ENCODE measurements at places on chromosomes 12 and 14. TPM values are rescaled to one million over a fixed set of nuclear protein-coding genes. Genes with fewer than 3 reads are reported as not detected.

- DNase-seq, result no peak
These were observed 13.1 kb downstream of the PGAM5 start for GRCh38 chr12:132723764-132724140.

- DNase-seq, result no peak
These were observed 106.1 kb upstream of the ANO4 start for GRCh38 chr12:100688451-100688864.

Gene SAMD15
- total RNA-seq, result 0.56 TPM

Gene SLC25A21
- total RNA-seq, result not detected

- DNase-seq, result peak; percentile 78
These were observed 38.0 kb downstream of the PTGER2 start for GRCh38 chr14:52352061-52352491.

Gene TDP1
- 97.2 TPM for total RNA-seq

Gene PIK3C2G
- not detected for total RNA-seq

GRCh38 chr14:31244626-31245025 is 37.0 kb upstream of the HECTD1 start:
- no peak for DNase-seq

- no peak for DNase-seq
These were observed 61.5 kb downstream of the DHRS2 start for GRCh38 chr14:23697680-23698079.

Gene POTEG
- not detected for total RNA-seq

DNA sequence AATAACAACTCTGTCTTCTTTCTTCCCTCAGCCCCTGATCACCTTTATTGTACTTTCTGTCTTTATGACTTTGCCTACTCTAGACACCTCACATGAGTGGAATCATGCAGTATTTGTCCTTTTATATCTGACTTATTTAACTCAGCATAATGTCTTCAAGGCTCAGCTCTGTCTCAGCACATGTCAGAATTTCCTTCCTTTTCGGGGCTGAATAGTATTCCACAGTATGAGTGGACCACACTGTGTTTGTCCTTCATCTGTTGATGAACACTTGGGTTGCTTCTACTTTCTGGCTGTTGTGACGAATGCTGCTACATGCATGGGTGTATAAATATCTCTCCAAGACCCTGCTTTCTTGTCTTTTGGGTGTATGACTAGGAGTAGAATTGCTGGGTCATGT is 117.6 kb downstream of the KIF26A start:
- no peak for DNase-seq

DNA sequence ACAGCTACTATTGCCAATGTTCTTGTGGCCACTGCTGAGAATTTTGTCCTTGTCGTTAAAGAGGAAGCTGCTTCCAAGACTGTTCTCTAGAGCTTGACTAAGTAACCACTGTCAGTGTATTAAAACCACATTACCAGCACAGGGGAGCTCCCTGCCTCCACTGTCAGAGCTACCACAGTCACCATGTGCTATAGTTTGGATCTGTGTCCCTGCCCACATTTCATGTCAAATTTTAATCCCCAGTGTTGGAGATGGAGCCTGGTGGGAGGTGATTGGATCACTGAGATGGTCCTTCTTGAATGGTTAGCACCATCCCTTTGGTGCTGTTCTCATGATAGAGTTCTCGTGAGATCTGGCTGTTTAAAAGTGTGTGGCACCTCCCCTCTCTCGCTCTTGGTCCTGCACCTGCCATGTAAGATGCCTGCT is 23.2 kb upstream of the RAP1B start:
- DNase-seq, result peak; percentile 79

GRCh38 chr12:128840862-128841468 is 12.3 kb upstream of the GLT1D1 start:
- DNase-seq, result no peak

DNA sequence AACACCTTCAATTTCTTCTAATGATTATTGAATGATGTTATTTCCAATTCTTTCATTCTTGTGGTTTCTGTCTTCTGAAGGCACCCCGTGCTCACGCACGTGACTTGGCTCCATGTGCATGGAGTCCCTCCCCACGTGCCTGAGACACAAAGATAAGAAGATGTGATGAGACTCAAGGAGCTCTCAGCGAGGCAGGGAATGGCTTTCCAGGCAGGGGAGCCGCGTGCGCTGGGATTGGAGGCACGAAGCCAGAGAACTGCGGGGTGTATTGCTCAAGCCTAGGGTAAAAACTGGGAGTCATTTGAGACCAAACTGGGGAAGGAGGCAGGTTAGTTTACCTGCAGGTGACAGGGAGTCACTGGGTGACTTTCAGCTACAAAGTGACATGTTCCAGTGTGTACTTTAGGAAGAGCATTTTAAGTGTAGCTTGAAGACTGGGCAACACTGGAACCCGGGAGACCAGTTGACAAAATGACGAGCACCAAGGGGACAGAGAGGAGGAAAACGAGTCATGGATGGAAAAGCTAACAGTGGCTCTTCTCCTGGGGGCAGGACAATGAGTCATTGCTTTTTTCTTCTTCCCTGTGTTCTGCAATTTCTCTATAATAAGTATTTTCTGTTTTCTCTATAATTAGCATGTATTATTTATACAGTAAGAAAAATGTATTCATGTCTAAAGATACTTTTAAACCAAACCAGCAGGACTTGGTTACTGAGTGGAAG is 311.7 kb upstream of the FKBP4 start:
- no peak for DNase-seq

DNA sequence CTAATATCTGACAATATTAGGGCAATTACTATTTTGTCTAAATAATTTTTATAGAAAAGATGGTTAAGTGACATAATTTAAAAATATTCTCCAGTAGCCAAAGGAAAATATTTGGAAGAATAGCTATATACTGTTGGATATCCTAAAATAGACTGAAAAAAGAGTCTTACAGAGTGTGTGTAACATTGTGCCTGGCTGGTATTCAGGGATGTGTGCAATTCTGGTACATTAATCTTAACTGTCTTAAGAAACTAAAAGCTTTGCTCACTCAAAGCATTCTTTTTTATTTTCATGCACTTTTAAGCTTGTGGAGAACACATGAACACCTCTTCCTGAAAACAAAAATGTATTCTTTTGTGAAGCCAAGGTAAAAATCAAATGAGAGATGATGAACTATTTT is 10.1 kb upstream of the NR2C1 start:
- DNase-seq, result no peak

- no peak for DNase-seq
These were observed 49.1 kb upstream of the ARID2 start for GRCh38 chr12:45680362-45680761.

DNA sequence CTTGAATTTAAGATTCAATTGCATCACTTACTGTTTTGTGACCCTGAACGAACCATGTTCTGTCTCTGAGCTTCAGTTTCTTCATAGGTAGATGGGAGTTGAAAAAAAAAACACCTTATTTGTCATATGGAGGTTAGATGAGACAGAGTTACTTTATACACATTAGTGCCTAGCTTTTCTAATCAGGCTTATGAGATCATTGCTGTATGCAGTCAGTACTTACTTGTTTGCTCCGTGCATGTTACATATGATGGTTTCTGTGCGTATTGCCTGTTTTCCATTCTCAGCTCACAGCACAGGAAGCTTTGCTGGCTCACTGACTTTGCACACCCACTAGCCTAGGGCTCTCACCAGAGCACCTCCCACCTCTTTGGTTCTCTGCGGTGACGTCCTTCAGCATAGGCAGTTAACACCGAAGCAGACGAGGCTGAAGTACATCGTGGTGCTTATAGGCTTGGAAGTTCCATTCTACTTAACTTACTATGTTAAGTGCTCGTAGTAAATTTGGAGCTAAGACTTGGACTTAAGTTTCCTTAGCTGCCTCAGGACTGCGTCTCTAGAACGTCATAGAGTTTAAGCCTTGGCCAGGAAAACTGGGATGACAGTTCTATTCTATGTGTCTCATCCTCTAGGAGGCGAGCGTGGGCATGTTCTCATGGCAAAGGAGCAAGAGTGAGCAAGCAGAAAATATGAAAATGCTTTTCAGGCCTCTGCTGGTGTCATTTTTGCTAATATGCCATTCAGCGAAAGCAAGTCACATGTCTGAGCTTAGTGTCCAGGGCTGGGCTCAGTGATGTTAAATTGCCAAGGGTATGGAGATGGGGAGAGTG is 57.3 kb downstream of the NRXN3 start:
- DNase-seq, result no peak

Gene KRT83
- total RNA-seq, result not detected

- no peak for DNase-seq
These were observed 22.3 kb downstream of the MNAT1 start for GRCh38 chr14:60756847-60757246.

DNA sequence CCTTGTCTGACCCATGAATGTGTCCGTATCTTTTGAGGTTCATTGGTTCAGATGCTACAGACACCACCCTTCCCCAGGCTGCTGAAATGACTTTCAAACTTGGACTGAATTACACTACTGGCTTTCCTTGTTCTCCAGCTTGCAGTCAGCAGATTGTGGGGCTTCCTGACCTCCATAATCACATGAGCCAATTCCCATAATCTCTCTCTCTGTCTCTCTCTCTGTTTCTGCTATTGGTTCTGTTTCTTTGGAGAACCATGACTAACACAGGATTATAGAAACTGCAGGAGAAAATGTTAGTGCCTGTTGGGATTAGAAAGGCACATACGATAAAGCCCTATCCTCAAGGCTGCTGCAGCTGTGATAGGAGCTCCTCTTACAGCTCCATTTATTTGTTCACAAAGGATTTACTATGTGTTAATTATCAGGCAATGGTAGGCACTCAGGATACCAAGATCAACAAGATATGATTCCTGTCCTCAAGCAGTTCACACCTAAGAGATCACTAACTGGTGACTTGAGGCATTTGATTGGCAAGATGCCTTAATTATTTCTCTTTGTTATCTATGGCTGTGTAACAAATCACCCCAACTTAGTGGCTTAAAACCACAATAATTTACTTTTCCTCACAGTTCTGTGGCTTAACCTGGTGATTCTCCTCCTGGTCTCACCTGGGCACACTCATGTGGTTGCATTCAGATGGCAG is 10.2 kb upstream of the NYNRIN start:
- no peak for DNase-seq

Gene GNS
- 16.4 TPM for total RNA-seq

DNA sequence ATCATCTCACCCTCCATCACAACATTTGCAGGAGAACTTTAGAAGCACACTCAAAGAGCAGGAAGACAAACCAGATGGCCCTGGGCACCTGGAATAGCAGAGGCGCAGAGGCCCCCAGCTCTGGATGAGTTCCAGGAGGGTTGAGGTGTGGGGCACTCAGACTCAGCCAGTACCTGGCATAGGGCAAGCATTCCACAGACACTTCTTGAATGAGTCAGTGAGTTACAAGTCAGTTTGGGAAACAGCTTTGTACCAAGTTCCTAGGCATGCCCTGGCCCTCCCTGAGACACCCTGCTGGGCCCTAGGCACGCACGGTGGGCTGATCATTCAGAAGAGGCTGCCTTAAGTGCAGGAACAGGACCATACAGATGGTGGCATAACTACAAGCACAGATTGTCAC is 54.3 kb downstream of the MAP3K9 start:
- no peak for DNase-seq

- no peak for DNase-seq
These were observed 1.9 kb downstream of the LRRK2 start for GRCh38 chr12:40226705-40227104.

DNA sequence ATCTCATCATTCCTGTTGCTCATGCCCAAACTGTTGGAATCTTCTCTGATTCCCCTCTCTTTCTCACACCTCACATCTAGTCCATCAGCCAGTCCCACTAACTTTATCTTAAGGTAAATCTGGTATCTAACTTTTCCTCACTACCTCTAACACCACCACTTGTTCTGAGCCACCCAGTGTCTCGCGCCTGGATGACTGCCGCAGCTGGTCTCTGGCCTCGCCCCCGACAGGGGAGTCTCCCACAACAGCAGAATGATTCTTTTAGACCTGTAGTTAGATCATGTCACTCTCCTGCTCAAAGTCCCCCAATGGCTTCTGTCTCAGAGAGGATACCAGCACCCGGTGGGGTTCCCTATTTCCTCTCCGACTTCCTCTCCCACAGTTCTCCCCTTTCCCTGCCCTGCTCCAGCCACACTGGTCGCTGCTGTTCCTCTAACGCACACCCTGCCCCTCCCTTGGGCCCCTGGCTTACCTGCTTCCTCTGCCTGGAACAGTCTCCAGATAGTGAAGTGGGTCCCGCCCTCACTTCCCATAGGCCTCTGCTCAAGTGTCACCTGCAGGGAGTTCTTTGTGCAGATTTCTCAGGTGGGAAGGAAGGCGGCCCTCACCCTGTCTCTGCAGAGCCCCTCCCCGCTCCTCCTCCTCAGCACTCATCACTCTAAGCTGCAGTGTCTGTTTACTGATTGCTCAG is 338.5 kb upstream of the FKBP4 start:
- DNase-seq, result no peak

Gene VRTN
- total RNA-seq, result not detected

GRCh38 chr14:33567023-33567728 is 383.7 kb downstream of the EGLN3 start:
- DNase-seq, result no peak

Gene FGF6
- not detected for total RNA-seq

DNA sequence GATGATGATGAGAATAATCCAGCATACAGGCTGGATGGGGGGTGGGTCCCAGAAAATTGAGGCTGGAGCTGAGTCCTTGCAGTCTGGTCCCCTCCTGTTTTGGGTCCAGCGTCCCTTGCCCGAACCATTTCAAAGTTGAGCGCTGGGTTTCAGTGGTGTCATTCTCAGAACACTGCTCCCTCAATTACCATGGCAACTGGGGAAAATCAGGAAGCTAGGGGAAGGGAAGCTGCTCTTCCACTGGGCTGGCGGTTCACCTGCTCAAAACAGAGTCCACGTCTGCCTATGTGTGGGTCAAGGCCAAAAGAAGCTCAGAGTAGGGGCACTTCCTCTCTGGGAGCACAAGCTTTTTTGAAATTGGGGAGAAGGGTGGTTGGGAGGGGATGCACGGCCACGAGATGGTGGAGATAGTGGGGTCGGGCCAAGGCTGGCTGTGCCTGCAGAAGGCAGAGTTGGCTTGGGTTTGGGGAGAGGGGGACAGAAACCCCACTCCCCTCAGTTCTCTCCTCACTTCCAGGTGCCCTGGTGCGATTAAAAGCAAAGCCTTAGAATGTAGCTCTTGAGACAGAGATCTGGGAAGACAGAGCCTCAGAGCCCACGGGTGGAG is 1.7 kb upstream of the NOS1 start:
- no peak for DNase-seq

Gene LRP1-AS
- total RNA-seq, result not detected

DNA sequence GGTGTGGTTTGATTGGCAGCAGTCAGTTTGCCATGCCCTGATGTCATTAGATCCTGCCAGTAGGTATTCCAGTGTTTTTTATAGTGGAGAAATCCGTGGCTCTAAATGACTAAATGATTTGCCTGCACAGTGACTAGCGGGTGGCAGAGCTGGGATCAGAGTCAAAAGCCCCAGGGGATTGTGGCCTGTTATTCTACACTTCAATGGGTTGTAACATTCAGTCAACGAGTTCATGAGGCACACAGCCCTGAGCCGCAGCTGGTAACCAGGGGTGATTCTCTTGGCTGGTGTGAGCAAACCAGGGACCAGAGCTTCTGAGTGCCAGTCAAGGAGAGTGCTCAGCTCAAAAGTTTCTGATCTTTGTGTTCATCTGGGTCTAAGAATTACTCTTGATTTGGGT is 1.8 kb downstream of the MYH6 start:
- no peak for DNase-seq

GRCh38 chr14:51862176-51862796 is 1.9 kb downstream of the GNG2 start:
- DNase-seq, result peak; percentile 51
